ENCODE measurements at places on chromosomes 13 and 19.

DNA sequence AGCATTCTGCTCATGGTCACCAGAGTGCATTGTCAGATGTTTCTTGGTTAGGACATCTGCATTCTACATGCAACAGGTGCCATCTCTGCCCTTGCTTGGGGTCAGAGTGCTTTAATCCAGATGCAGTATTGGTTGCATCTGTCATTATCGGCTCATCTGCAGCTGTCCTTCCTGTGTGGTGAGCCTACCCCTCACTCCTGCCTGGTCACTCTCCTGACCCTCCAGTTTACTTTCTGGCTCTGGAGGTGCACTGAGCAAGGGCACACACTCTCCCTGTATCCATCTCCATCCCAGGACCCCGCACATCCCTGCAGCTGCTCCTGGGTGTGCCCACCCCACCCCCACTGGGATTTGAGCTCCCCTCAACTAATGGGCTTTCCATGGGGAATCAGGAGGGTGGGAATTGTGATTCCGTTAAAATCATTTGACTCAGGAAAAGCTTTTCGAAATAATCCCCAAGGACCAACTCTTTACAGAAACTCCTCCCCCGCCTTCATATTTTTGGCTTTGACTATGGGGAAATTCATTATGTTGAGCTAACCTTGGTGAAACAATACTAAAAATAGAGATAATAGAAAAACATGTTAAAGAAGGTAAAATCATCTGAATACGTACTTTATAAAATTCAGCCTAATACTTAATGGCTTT lies 70.2 kb downstream of the COL4A2 start:
- no peak for DNase-seq

DNA sequence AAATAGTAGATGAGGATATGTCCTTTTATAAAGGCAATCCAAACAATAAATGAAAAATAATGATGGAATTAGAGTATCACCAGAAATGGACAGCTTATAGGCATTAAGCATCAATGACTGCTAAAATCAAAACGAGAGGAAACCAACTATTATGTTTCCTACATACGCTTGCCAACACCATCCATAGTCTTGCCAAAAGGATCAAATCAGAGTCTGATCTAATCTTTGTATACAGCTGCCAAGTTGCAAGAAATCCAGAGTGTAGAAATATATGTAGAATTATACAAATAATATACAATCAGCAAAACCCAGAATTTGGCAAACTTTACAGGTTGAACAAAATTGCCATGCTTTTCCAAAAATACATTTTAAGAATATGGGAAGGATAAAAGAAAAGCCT lies 1661.6 kb downstream of the SLITRK1 start:
- DNase-seq, result no peak

DNA sequence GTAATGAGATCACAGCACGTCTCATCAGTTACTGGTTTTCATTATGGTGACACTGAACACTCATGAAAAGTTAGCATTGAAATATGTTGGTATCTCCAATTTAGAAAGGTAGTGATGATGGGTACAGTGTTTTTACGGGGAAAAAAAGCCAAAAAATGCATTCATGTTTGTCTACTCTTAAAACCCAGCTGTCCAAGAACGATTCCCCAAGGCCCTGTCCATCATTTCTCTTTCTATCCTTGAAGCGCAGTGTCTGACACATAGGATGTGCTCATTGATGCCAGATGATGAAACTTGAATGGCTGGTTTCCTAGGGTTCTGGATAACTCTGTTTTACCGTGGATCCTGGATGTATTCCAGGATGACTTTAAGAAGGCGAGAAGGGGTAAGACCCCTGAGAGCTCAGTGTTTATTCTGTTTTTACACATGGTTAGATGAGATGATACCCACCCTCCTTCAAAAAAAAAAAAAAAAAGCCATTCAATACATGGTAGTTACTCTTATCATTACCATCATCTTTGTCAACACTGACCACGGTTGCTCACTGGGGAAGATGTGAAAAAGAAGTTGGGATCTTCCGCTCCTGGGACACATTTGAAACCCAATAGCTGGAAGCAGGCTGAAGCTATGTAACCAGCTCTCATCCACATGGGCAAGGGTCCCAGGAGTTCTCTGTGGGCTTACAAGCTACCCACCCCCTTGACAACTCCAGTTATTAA lies 22.5 kb downstream of the SERP2 start:
- DNase-seq, result no peak

GRCh38 chr13:62126400-62126799 lies 710.8 kb upstream of the PCDH20 start:
- DNase-seq, result no peak

GRCh38 chr19:10639836-10640235 lies 14.3 kb upstream of the ILF3 start:
- no peak for DNase-seq

- DNase-seq, result no peak
Observed at GRCh38 chr13:21673539-21673788, 2.6 kb downstream of the FGF9 start.

DNA sequence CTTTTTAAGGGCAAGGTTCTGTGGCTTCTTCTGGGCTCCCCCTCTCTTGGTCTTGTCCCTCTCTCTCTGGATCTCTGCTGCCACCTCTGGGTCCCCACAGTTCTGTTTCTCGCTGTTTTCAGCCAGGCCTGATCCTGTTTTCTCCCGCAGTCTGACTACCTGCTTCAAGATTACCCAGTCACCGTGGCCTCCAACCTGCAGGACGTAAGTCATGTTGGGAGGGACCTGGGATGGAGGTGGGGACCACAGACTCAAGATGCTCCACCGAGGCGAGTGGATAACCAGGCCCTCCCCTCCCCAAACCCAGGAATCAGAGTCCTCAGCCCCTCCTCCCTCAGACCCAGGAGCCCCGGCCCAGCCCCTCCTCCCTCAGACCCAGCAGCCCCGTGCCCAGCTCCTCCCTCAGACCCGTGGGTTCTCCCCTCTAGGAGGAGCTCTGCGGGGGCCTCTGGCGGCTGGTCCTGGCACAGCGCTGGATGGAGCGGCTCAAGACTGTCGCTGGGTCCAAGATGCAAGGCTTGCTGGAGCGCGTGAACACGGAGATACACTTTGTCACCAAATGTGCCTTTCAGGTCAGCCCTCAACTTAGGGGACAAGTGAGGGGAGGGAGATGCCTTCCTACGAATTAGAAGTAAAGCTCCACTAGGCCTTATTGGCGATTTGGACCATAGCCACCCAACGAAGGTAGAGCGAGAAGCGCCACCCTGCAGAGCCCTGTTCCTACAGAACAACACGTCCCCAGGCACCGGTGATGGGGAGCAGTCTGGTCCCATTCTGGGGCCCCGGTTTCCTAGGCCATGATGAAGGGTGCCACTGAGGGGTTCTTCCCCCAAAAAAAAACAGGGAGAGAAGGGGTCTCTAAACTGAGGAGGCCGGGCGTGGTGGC lies 2.2 kb downstream of the FLT3LG start:
- DNase-seq, result no peak

DNA sequence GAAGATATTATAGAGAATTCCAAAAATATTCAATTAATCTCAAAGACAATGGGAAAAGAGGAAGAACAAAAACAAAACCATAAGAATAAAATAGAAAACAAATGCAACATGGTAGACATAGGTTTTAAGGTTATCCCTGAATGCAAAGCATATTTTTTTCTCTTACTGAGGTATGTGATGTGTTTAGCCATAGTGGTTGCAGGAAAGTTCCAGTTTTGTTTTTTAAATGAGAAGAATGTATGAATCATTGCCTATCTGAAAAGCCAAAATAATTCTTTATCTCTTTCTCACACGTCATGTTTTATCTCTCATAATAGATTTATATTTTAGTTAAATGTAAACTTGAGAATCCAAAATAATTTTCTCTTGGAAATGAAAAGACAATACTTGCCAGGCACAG lies 2591.7 kb upstream of the PCDH20 start:
- DNase-seq, result no peak

DNA sequence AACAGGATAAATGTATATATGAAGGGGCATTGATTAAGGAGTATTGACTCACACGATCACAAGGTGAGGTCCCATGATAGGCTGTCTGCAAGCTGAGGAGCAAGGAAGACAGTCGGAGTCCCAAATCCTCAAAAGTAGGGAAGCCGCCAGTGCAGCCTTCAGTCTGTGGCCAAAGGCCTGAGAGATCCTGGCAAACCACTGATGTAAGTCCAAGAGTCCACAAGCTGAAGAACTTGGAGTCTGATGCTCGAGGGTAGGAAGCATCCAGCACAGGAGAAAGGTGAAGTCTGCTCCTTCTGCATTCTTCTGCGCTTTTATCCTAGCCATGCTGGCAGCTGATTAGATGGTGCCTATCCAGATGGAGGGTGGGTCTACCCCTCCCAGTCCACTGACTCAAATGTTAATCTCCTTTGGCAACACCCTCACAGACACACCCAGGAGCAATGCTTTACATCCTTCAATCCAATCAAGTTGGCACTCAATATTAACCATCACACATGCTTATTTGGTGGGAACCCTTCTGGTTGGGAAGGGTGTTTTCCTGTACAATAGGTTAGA lies 55.1 kb downstream of the SLAIN1 start:
- DNase-seq, result no peak

GRCh38 chr13:86003029-86003428 lies 203.8 kb upstream of the SLITRK6 start:
- no peak for DNase-seq

DNA sequence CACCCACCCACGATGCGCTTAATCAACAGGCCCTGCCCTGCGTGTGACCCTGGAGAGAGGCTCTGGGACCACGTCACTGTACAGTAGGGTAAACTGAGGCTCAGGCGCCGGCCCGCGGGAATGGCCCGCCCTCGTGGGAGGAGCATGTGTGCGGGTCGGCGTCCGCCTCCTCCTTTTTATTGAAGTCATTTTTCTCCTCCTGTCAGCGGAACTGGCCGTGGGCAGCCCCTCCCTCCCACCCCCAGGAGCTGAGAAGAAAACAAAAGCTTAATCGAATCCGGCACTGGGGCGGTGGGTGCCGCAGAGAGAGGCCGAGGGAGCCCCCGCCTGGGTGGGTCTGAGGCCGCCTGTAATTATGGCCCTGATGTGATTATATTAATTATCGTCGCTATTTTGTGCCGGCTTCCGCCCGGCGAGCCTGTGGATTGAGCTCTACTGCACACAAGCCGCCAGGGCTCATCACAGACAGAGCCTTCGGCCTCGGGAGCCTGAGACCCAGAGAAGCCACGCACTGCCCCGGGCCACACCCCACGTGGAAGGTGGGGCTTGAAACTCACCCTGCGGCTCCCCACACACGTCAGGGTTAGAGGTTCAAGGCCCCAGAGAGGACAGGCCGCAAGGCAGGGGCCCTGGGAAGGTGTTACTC lies 7.0 kb downstream of the C2CD4C start:
- no peak for DNase-seq
